ENCODE measurements at places on chromosomes 6 and 20.

DNA sequence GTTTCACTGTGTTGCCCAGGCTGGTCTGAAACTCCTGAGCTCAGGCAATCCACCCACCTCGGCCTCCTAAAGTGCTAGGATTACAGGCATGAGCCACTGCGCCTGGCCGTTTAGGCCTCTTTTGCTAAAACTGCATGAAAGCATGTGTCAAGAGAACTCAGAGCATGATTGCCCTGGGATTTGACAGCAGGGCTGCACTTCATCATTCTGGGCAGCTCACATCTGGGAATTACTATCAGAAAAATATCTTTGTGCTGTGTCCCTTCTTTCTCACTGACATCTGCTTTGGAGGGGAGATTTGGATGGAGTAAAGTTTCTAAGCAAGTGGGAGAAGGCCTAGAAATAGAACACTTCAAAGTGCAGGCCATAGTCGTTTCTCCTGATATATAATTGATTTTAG, 59.6 kb upstream of the EIF2S2 start:
- DNase-seq, result no peak

- no peak for DNase-seq
These were observed 19.9 kb downstream of the PXT1 start for GRCh38 chr6:36422714-36423100.

- no peak for DNase-seq
These were observed 222.2 kb upstream of the STXBP5 start for GRCh38 chr6:146981981-146982380.

- no peak for DNase-seq
These were observed 139.9 kb downstream of the HIVEP2 start for GRCh38 chr6:142805042-142805441.

DNA sequence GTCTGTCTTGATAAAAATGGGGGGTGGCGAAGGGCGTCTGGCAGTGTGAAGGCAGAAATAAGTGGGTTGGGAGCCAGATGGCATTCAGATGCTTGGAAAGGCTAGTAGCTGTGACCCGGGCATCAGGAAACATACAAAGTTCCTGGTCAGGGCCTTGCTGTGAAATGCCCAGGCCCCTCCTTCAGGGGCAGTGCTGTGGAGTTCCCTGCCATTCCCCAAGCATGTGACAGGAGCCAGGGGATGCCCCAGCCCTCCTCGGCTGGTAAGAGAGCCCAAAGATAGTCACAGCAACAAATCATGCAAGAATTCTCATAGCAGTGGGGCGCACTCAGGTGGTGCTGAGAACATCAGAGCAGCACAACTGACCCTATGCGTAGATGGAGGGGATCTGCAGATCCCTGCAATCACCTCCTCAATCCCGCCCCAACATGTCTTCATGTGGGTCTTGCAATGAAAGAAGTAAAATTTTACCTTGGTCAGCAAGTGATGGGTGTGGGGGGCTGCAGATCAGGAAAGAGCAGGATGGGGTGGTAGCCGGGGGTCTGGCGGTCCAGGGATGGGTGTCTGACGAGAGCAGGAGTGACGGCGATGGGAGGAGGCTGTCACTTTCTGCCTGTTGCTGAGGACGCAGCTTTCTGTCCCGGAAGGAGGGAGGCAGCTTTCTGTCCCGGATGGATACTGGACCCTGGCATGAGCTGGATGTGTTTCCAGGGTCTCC, 39.5 kb downstream of the SLC22A1 start:
- no peak for DNase-seq

GRCh38 chr6:132020138-132020581, 69.0 kb upstream of the CCN2 start:
- DNase-seq, result no peak

DNA sequence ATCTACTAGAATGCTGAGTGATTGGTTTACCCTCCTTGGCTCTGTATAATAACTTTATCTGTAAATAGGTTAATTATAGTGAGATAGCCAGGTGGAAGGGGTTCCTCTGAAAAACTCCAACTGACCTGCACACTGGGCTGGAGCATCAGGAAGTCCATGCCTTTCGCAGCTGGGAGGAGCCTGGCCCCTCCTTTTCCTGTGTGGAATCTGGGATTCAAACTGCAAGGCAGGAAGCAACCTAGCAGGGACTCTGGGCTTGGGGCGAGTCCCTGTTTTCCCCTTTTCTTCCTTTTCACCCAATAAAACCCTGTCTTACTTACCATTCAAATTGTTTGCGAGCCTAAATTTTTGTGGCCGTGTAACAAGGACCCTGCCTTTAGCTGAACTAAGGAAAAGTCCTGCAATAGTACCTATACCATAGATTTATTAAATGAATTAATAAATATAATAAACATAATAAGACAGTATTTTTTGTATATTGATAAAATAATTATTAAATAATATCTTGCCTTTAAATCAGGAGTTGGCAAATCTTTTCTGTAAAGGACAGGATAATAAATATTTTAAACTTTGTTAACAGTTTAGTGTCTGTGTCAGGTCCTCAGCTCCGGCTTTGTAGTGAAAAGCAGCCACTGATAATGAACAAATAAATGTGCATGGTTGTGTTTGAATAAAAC, 406.2 kb upstream of the MMS22L start:
- no peak for DNase-seq

DNA sequence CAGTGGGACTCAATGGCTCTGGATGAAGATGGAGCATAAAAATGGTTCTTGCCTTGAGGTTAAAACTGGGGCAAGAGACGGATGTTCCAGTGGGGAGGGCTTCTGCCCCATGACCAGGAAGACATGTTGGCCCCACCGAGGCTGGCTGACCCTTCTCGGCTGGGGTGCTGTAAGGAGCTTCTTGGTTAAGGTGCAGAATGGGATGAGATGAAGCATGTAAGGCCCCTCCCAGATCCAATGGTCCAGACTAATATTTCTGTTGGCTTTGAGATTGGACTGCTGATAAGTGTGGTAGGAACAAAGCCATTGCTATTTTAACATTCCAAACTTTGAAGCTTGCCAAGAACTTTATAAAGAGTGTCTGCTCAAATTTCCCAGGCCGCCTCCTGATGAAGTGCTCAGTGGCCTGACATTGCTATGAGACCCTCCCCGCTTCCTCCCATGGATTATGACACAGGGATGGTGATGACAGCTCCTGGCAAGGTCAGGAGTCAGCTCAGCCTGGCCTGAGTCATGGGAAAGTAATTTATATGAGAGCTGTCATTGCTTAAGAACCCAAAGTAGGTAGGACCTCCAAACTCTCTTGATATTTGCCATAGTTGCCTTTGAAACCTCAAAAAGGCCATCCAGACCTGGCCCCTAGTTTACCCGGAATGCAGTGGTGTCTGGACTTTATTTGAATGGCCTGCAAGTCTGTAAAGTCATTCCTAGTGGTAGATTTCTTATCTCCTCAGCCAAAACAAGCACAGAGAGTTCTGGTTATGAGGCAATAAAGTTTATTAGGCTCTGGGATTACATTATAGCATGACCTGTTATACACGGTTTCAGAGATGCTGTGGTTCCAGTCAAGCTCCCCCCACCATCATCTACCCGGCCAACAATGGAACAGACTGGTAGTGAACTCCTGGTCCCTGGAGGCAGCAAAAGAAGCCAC, 55.2 kb downstream of the TGM2 start:
- DNase-seq, result no peak

DNA sequence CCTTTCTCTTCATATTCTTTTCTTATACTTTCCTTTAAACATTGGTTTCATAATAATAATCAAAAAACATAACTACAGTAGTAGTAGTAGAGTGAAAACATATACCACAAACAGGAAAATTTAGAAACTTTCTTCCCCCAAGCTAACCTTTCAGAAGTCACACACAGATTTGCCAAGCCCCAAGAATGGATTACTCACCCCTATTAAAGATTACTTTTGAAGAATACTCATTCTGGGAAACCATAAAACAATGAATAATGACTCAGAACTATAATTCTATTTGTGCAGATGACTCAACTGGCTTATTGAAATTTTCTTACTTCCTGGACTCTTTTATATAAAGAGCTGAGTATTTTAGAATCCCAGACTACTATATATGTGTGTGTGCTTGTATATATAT, 119.4 kb upstream of the GJE1 start:
- no peak for DNase-seq

DNA sequence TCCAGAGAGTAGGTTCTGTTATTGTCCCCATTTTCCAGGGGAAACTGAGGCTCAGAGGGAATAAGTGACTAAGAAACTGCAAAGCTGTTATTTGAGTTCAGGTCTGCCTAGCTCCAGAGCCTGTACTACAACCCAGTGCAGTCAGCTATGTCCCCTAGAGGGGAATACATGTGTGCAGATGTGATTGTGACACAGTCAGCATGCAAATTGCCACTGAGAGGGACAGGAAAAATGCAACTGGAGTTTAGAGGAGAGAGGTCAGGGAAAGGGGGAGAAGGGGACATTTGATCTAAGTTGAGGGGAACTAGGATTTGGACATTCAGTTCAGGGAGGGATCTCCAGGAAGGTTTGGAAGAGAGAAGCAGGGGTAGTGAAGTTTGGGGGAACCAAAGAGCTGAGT, 38.6 kb upstream of the EPB41L1 start:
- DNase-seq, result no peak

- DNase-seq, result no peak
These were observed 231.1 kb downstream of the HDGFL1 start for GRCh38 chr6:22800451-22800850.

GRCh38 chr20:60729135-60729900, 522.7 kb upstream of the CDH4 start:
- DNase-seq, result no peak

GRCh38 chr6:140554421-140554820, 1180.0 kb upstream of the CITED2 start:
- no peak for DNase-seq

GRCh38 chr6:29925321-29925720, 17.0 kb upstream of the HLA-A start:
- DNase-seq, result no peak

DNA sequence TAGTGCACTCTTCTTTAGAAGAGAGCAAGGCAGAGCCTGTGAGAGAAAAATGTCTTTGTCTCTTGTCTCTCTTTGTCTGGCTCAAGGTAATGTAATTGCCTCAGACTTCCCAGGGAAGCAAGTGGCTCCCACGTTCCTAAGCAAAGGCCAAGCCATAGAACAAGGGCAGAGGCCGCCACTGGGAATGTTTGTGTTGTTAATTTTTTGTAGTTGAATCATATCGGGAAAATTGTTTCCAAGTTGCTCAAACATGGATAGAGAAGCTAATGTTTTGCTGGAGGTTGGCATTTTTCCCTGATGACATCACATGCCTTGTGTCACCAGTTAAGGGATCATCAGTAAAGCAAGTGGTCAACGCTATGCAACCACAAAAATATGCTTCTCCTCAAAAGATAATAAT, 211.5 kb upstream of the FOXA2 start:
- DNase-seq, result no peak

- no peak for DNase-seq
These were observed 42.4 kb downstream of the PTCHD4 start for GRCh38 chr6:48068278-48069251.

GRCh38 chr6:113629256-113629655, 227.9 kb upstream of the MARCKS start:
- no peak for DNase-seq

DNA sequence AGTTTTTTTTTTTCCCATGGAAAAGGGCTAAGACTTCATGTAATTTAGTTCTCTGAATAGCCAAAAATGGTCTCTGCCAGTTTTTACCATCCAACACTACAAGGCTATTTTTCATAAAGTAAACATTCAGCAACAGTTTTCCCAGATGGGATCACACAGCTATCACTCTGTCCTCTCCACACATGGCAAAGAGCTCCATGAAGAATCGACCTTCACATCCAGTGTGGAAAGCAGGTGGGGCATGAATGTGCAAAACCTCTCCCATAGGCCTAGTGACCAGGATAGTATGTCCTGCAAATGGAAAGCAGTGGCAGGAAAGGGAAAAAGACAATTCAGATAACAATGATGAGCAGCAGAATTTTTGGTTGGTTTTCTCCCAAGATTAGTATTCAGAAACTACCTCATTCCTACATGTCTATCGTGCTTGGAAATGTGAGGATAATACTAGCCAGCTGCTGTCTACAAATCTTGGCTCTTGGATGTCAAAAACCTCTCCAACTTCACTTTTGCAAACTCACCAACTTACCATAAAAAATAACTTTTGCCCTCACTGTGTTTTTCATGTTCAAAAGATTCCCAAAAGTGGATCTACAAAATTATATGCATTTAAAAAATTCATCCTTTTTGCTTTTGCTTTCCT, 159.7 kb upstream of the MCHR2 start:
- no peak for DNase-seq

GRCh38 chr6:32111424-32112066, 2.4 kb upstream of the TNXB start:
- DNase-seq, result no peak

GRCh38 chr6:39166912-39167290, 51.9 kb upstream of the SAYSD1 start:
- DNase-seq, result no peak

DNA sequence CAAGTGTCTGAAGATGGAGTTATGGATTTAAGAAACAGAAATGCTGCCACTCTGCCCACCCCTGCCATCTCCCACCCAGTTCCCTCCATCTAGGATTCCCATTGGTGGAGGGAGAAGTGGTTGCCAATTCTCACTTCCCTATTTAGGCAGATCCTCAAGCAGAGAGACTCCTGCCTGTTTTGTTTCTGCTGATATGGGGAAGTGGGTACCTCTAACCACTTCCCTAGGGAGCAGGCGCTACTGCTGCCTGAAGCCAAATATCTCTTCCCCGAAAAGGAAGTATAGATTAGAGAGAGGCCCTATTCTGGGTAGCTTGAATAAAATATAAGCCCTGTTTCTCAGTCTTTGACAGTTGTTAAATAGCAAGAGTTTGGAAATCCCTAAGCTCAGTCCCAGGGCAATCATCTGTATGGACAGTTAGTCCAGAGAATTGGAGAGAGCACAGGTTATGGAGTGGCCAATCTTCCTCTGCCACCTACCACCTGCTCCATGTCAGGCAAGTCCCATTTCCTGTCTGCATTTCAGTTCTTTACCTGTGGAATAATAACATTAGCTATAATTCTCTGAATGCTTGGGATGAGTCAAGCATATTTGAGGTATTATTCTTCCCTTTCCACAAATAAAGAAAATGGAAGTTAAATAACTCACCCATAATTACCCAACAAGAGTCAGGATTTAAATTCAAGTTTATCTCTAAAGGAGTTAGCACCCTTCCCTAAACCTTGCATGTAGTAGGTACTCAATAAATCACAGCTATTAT, 2.6 kb upstream of the ADGB start:
- DNase-seq, result no peak

- DNase-seq, result no peak
These were observed 94.8 kb upstream of the CNKSR3 start for GRCh38 chr6:154605178-154605881.

DNA sequence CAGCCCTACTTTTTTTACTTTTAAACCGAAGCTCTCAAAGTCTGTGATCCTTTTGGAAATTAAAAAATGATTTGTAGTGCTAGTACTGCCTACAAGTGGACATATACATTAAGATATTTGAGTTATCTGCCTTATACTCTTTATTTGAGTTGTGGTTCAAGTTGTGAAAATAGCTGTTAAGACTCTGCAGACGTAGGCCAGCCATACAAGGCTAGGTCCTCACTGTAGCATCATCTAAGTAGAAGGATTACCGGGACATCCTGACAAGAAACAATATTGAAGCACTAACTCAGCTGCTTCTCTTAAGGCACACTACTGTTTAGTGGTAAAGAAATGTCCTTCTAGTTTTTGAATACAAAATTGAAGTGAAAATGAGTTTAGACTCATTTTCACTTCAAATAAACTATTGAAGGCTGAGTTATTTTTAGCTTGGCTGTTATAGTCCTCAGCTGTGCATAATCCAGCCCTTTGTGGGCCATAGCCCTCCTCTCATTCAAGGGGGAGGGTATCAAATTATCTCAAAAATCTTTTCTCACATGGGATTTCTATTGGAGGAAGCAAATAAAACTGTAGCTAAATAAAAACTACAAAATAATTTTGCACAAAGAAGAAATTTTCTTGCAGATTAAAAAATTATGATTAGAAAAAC, 68.1 kb downstream of the JAG1 start:
- DNase-seq, result no peak

- DNase-seq, result no peak
These were observed 2.4 kb downstream of the EDEM2 start for GRCh38 chr20:35144694-35145093.
